ENCODE measurements at places on chromosomes 6 and 20. TPM values are rescaled to one million over a fixed set of nuclear protein-coding genes. Genes with fewer than 3 reads are reported as not detected.

DNA sequence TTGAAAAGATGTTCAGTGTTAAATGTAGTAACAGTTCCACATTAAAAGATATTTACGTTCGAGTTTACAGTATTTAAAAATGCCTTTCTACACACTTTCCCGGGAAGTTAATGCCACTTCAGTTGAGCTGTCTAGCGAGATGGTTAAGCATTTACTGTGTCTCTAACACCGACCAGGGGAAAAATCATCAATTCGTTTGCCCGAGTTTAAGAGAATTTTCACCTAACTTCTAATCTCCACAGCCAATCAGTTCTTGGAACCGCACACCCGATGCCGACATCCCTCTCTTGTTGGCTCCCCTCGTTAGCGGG, 58.2 kb downstream of the FAM217A start:
- H3K4me3 ChIP-seq, result peak overlapping the region; percentile 98
- peaks cover 3% of the 10 kb centered on the region for H3K27me3 ChIP-seq
- H3K36me3 ChIP-seq, result peaks cover 3% of the 10 kb centered on the region
- no peak for DNase-seq
- peaks cover 17% of the 10 kb centered on the region for H3K4me1 ChIP-seq

DNA sequence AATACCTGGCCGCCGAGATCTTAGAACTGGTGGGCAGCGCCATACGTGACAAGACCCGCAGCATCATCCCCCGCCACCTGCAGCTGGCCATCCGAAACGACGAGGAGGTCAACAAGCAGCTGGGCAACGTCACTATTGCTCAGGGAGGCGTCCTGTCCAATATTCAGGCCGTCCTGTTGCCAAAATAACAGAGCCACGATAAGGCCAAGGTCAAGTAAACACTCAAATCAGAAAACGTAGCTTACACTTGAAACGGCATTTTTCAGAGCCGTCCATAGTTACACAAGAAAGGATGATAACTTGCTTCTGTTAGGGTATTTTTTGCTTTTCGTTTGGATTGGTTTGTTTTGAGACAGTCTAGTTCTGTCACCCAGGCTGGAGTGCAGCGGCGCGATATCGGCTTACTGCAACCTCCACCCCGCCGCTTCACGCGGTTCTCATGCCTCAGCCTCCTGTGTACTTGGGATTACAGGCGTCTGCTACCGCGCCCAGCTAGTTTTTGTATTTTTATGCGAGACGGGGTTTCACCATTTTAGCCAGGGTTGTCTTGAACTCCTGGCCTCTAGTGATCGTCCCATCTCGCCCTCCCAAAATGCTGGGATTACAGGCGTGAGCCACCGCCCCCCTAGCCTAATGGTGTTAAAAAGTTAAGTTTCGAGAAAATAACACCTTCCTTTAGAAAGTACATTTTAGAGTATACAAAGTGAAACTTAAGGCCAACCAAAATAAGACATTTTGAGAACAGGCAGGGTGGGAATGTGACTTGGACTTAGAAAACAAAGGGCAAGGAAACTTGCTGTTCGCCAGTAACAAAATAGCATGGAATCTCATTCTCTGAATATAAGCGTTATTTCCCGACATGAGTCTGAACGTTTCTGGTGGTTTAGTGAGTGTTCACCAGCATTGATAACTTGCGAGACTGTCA, 42.8 kb upstream of the HFE start:
- no peak for DNase-seq
- H3K4me1 ChIP-seq, result no peaks in the 10 kb centered on the region
- H3K36me3 ChIP-seq, result no peaks in the 10 kb centered on the region
- no peaks in the 10 kb centered on the region for H3K27me3 ChIP-seq
- no peak overlapping the region for H3K27ac ChIP-seq

Gene LIME1
- 16.6 TPM for total RNA-seq

- DNase-seq, result no peak
- H3K4me1 ChIP-seq, result no peaks in the 10 kb centered on the region
- peaks cover 2% of the 10 kb centered on the region for H3K27me3 ChIP-seq
- H3K36me3 ChIP-seq, result no peaks in the 10 kb centered on the region
Measured at GRCh38 chr6:141906569-141907080, 226.1 kb upstream of the GJE1 start.

DNA sequence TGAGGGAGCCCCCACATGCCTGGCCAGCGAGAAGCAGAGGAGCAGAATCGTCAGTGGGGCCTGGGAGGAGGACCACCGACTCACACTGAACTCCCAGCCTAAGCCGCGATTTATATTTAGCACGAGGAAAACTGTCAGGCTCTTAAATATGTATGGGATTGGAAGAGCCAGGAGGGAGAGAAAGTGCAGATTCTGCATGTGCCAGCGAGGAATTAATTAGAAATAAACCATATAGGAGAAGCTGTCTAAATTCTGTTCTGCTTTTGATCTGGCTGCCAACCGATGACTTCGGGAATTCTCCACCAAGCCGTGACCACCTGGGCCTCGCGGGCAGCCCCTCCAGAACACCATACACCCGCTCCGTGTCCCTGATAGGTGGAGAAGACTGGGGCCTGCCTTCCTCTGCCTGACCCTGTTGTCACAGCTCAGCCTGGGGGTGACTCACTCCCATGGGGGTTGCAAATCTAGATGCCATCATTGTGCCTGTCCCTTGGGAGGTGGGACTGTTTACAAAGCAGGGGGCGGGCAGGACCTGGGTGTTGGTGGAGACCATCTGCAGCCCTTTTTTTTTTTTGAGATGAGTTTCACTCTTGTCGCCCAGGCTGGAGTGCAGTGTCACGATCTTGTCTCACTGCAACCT, 91.1 kb upstream of the PMEPA1 start:
- H3K36me3 ChIP-seq, result no peaks in the 10 kb centered on the region
- DNase-seq, result no peak
- no peak overlapping the region for H3K27ac ChIP-seq
- H3K4me1 ChIP-seq, result peaks cover 22% of the 10 kb centered on the region
- H3K4me3 ChIP-seq, result peak overlapping the region; percentile 3
- H3K27me3 ChIP-seq, result peaks cover 11% of the 10 kb centered on the region

GRCh38 chr6:151551223-151551857, 57.5 kb downstream of the CCDC170 start:
- H3K27me3 ChIP-seq, result peaks cover 2% of the 10 kb centered on the region
- H3K36me3 ChIP-seq, result no peaks in the 10 kb centered on the region
- no peaks in the 10 kb centered on the region for H3K4me1 ChIP-seq
- no peak overlapping the region for H3K4me3 ChIP-seq

GRCh38 chr20:64161356-64162238, 2.7 kb upstream of the MYT1 start:
- peaks cover 5% of the 10 kb centered on the region for H3K36me3 ChIP-seq
- peaks cover 54% of the 10 kb centered on the region for H3K27me3 ChIP-seq
- H3K27ac ChIP-seq, result peak overlapping the region; percentile 100
- peaks cover 35% of the 10 kb centered on the region for H3K4me1 ChIP-seq
- H3K4me3 ChIP-seq, result peak overlapping the region; percentile 99

GRCh38 chr6:15255481-15255880, 9.6 kb downstream of the JARID2 start:
- DNase-seq, result no peak
- peaks cover 55% of the 10 kb centered on the region for H3K4me1 ChIP-seq
- no peak overlapping the region for H3K27ac ChIP-seq
- H3K36me3 ChIP-seq, result no peaks in the 10 kb centered on the region

DNA sequence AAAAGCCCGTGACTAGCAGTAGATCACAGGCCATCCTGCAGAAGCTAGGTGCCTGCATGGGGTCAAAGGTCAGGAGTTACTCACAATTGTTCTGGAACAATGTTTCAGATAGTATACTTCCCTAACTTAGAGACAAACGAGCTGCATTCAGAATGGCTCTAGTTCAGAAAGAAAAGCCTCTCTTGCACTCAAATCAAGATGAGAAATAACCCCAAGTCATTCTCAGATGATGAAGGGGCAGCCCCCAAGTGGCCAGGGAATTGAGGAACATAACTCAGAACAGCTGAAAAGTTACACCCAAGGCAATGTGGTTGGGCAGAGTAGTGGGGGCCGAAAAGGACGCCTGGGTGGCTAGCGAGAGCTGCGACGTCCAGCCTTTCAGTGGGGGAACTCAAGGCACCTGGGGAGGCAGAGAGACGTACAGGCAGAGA, 27.8 kb downstream of the FYN start:
- H3K36me3 ChIP-seq, result no peaks in the 10 kb centered on the region
- H3K4me3 ChIP-seq, result no peak overlapping the region
- H3K27me3 ChIP-seq, result peaks cover 6% of the 10 kb centered on the region
- H3K4me1 ChIP-seq, result peaks cover 64% of the 10 kb centered on the region
- H3K27ac ChIP-seq, result no peak overlapping the region
- DNase-seq, result no peak

GRCh38 chr6:137323860-137324259, 104.7 kb upstream of the IFNGR1 start:
- no peak overlapping the region for H3K27ac ChIP-seq
- H3K36me3 ChIP-seq, result no peaks in the 10 kb centered on the region
- H3K4me3 ChIP-seq, result no peak overlapping the region
- DNase-seq, result no peak

Gene ERVFRD-1
- not detected for total RNA-seq

DNA sequence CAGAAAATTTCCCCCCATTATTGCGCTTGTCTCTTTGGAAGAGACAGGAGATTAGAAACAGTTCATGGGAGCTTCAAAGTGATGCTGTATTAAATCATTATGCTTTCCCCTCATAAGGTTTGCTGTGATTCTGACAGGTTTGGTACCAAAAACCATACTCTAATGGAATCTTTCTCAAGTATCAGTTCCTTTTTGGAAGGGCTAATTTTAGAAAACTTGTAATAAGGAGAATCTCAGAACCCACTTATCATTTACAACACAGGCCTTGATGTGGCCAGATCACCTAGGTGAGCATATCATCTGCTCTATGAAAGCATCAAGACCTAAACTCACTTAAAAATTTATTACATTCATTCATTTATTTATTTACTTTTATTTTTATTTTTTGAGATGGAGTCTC, 51.2 kb downstream of the TP53INP2 start:
- peaks cover 12% of the 10 kb centered on the region for H3K4me1 ChIP-seq
- no peak overlapping the region for H3K27ac ChIP-seq
- no peaks in the 10 kb centered on the region for H3K36me3 ChIP-seq
- H3K4me3 ChIP-seq, result no peak overlapping the region
- H3K27me3 ChIP-seq, result peaks cover 2% of the 10 kb centered on the region
